H4 (cell line): ENCODE measurements at places on chromosomes 2 and 18.

GRCh38 chr2:132757676-132758075, 87.7 kb upstream of the LYPD1 start:
- no peak for DNase-seq

DNA sequence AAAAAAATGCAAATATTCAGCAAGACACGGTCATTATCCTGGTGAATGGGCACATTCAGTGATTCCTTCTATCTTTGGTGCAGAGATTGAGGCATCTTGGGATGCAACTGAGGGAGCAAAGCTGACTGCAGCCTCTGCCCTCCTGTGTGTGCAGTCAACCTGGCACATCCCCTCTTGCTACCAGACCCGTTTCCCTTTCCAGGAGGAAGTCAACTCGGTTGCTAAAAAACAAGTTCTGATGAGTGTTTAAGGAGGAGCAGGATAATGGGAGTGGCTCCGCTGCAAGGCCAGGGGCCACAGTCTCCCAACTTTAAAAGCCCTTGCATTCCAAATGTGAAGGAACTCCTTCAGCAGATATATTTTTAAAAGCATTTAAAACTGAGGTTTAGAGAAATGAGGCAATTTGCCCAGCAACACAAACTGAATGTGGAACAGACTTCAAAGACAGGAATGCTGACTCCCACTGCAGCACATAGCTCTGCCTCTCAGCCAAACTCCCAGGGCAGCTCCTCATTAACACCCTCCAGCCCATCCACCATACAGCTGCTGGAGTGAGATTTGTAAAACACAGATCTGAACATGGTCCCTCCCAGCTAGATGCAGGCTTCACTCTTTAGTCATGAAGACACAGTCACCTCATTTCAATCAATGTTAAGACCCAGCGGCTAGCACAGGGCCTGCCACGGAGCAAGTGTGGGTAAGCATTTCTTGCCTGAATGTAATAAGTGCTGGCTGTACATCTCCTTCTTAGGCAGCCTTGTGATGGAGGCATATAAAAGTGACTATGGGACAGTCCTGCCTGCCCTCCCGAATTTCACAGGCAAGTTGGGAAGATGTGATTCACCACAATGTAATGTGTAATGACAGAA, 54.3 kb downstream of the VSNL1 start:
- no peak for DNase-seq

GRCh38 chr2:196163285-196163684, 8.1 kb downstream of the STK17B start:
- no peak for DNase-seq

- peak; percentile 1 for DNase-seq
Measured at GRCh38 chr2:238954841-238955591, 107.1 kb downstream of the TWIST2 start.

DNA sequence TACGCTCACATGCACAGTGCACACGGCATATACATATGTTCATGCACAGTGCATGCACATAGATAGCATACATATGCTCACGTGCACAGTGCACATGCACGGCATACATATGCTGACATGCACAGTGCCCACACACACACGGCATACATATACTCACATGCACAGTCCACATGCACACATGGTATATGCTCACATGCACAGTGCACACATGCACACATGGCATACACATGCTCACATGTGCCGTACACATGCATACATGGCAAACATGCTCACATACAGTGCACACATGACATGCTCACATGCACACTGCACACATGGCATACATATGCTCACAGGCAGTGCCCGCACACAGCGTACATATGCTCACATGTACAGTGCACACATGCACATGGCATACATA, 97.7 kb upstream of the CTDP1 start:
- DNase-seq, result no peak

- DNase-seq, result no peak
Measured at GRCh38 chr2:47897883-47898731, 8.2 kb downstream of the FBXO11 start.

DNA sequence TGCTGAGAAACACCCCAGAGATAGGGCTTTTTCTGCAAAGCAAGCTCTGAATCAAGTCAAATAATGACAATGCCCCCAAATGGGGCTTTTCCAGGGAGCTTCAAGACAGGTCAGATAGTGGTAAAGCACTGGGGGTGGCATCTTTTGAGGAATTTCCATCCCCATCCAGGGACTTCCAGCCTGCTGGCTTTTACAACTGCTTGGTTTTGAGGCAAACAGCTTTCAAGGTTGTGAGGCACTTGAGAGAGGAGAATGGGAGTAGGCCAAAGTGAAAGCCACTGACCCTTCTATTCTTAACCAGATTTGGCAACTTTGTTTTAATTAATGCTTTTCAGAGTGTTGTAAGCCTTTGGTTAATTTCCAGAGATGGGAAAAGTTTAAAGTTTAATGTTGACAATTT, 762.0 kb upstream of the POU3F3 start:
- DNase-seq, result no peak

DNA sequence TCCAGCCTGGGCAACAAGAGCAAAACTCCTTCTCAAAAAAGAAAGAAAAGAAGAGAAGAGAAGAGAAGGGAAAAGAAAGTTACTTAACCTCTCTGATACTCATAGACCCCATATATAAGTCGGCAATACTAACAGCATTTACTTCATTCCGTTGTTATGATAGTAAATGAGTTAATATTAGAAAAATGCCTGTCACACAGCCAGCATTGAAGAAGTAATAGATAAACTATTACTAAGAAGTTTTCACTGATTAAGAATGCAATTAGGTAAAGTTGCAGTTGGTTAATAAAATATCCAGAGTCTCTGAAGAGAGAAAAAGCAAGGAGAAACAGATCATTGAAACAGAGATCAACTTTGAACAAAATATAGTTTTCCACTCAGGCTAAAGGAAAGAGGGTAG, 161.3 kb upstream of the UBE2E3 start:
- no peak for DNase-seq

DNA sequence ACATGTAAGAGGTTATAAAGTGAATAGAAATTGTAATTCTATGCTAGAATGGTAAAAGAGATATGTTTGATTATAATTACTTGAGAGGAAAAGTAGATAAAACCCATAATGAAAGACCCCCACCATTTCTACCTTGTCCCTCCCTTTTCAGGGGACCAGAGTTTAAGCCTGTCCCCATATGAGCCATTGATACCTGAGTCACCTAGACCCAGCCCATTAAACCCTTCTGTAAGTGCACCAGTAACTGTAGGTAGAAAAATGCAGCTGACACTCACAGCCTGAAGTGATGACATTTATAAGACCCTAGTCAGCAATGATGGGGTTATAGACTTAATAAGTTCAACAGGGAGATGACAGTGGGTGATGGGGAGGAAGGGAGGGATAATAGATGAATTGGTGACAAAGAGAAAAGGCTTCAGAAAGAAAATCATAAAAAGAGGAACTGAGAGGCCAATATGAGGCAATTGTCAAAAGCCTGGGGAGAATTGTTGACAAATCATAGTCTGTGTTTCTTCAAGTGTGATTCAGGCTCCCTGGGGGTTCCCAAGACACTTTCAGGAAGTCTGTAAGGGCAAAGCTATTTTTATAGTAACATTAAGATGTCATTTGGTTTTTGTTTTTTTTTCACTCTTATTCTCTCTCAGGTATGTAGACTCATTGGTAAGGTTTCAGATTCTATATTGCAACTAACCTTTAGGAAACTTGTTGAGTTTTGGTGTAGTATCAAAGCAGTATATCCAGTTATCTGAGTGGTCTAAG, 544.2 kb downstream of the SATB2 start:
- no peak for DNase-seq

DNA sequence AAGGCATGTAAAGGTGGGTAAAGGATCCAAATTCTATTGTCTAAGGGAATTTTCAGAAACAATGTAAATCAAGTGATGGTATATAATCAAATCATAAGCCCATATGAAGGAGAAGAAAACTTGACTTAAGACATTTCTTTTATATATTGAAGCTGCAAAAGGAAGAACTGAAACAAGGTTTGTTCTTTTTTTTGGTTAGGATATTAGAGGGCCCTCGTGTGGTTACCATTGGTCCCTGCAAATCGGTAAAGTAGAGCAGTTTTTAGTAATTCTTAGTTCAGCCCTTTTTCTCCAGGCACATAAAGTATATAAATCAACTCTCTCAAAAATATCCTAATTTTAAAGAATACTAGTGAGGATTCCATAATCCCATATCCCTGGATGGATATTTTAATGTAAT, 105.6 kb upstream of the STK17B start:
- DNase-seq, result no peak

GRCh38 chr2:240704651-240705050, 13.0 kb downstream of the AQP12A start:
- DNase-seq, result no peak

DNA sequence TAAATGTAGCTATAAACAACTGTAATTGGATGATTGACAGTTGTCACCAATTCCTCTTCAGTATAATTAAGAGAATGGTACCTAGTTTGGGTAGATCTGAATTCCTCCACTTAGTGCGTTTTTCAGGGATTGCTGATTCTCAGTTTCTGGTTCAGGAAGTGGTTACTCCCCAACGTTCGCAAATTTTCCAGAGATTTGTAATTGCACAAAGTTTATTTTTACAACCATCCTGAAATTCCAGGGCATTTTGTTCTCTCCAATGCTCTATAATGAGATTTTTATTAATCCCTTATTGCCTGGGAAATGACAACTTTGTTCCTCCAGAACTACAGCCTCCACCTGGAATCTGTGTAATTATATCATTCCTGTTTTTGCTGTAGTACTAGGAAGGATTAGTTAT, 710.6 kb upstream of the ZEB2 start:
- peak; percentile 6 for DNase-seq

GRCh38 chr2:16203691-16204090, 263.3 kb downstream of the MYCN start:
- no peak for DNase-seq

DNA sequence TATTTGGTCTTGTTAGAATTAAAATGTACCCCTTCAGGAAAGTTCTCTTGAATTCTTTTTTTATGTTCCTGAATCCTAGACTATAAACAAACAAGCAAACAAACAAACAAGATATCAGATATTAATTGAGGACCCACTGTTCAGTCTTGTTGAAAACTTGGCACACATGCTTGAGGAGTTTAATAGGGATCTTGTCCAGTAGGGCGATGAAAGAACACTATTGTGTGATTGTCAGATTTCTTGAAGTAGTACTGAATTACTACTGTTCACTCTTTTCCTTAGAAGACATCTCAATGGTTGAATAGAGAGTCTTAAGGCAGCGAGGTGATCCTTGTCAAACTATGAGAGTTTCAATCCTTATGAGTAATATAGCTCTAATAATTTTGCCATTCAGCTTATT, 130.2 kb downstream of the PTPRM start:
- no peak for DNase-seq
